ENCODE measurements at places on chromosomes 11 and 22. TPM values are rescaled to one million over a fixed set of nuclear protein-coding genes. Genes with fewer than 3 reads are reported as not detected.

Gene CSF2RB
- total RNA-seq = not detected

Gene RPLP2
- total RNA-seq = 143 TPM

Gene UBE2L6
- 36.4 TPM for total RNA-seq

Gene CARNS1
- under 0.01 TPM for total RNA-seq

Gene MMP8
- 0.11 TPM for total RNA-seq

Gene GPHA2
- total RNA-seq = not detected

Gene APOL5
- total RNA-seq = not detected

Gene CRACR2B
- total RNA-seq = 1.9 TPM

Gene OR5A1
- total RNA-seq = not detected

Gene NCF4
- not detected for total RNA-seq

Gene C11orf91
- not detected for total RNA-seq

Gene HOATZ
- total RNA-seq = under 0.01 TPM

Gene ST3GAL4
- 22.5 TPM for total RNA-seq

Gene FAM168A
- 21.6 TPM for total RNA-seq

Gene SYT13
- not detected for total RNA-seq

Gene OR6A2
- total RNA-seq = 0.37 TPM

Gene OR51B5
- total RNA-seq = not detected

Gene KIRREL3
- 2.6 TPM for total RNA-seq

Gene SVIP
- total RNA-seq = 4.6 TPM

Gene MUC5AC
- under 0.01 TPM for total RNA-seq

Gene H19
- 0.50 TPM for total RNA-seq

Gene C11orf42
- not detected for total RNA-seq

Gene FGF3
- not detected for total RNA-seq

Gene MAP6
- 1.1 TPM for total RNA-seq

Gene SNX32
- total RNA-seq = 0.44 TPM

Gene DRICH1
- not detected for total RNA-seq

Gene ZNRF3
- 4.8 TPM for total RNA-seq

Gene C11orf86
- total RNA-seq = not detected

Gene DLG2
- 1.1 TPM for total RNA-seq

Gene RAC2
- total RNA-seq = 4.0 TPM

Gene C11orf16
- total RNA-seq = not detected

Gene SCN4B
- total RNA-seq = not detected

Gene PGA3
- not detected for total RNA-seq

Gene CD6
- total RNA-seq = not detected

Gene PLAAT4
- 4.2 TPM for total RNA-seq

Gene TPBGL
- total RNA-seq = not detected

Gene OR51E2
- 0.11 TPM for total RNA-seq

Gene RFPL1
- total RNA-seq = not detected

Gene ADAMTS15
- total RNA-seq = 1.00 TPM

Gene DEFB131B
- total RNA-seq = not detected

Gene JHY
- 1.7 TPM for total RNA-seq

Gene MYBPC3
- not detected for total RNA-seq

Gene MUC6
- total RNA-seq = not detected

Gene SULT4A1
- not detected for total RNA-seq

Gene LRRC75B
- total RNA-seq = 10.1 TPM

Gene TUBA8
- total RNA-seq = 0.62 TPM

Gene RAB39A
- total RNA-seq = not detected

Gene PGR
- 4.1 TPM for total RNA-seq

Gene HSPB2
- not detected for total RNA-seq

Gene MOGAT2
- total RNA-seq = not detected

Gene PVALB
- total RNA-seq = not detected

Gene FAM83F
- under 0.01 TPM for total RNA-seq

Gene KRTAP5-2
- total RNA-seq = not detected

Gene CCDC89
- total RNA-seq = 7.9 TPM

Gene PANX2
- total RNA-seq = 0.66 TPM

Gene KCNQ1OT1
- 2.8 TPM for total RNA-seq

Gene MS4A1
- total RNA-seq = not detected

Gene PLCB3
- total RNA-seq = 55.2 TPM

All from uterine smooth muscle cell (primary cell).